ENCODE measurements at places on chromosomes 16 and 17.

DNA sequence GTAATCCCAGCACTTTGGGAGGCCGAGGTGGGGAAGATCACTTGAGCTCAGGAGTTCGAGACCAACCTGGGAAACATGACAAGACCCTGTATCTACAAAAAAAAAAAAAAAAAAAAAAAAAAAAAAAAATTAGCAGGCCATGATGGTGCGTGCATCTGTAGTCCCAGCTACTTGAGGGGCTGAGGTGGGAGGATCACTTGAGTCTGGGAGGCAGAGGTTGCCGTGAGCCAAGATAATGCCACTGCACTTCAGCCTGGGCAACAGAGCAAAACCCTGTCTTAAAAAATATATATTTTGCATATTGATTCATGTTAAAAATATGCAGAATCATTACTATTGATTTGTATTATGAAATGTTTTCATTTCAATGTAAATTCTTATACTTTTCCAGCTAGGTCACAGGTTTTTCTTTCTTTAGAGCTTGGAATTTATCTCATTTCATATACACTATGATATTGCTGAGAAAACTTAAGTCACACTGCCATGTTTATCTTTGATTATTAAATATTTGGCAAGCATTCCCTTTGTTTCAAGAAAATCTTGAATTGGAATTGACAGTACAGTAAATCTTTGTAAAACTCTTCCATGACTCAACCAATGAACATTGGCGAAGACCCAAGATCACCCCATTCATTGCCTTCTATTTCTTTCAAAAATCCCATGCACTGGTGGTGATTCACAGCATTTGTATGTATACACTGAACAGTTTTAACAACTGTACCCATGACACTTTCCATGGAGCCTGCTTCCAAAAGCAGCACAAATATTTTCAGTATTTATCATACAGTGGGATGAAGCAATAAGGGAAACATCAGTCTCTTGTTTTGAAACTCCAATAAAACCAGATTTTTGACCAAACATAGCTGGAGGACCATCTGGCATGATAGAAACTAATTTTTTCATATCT, 83.5 kb upstream of the TNRC6A start:
- DNase-seq, result peak; percentile 99

GRCh38 chr17:81453712-81454111, 58.5 kb downstream of the BAHCC1 start:
- DNase-seq, result no peak

- no peak for DNase-seq
Measured at GRCh38 chr17:57652811-57653210, 92.3 kb downstream of the CCDC182 start.

GRCh38 chr16:67694611-67695010, 24.5 kb downstream of the GFOD2 start:
- DNase-seq, result no peak

DNA sequence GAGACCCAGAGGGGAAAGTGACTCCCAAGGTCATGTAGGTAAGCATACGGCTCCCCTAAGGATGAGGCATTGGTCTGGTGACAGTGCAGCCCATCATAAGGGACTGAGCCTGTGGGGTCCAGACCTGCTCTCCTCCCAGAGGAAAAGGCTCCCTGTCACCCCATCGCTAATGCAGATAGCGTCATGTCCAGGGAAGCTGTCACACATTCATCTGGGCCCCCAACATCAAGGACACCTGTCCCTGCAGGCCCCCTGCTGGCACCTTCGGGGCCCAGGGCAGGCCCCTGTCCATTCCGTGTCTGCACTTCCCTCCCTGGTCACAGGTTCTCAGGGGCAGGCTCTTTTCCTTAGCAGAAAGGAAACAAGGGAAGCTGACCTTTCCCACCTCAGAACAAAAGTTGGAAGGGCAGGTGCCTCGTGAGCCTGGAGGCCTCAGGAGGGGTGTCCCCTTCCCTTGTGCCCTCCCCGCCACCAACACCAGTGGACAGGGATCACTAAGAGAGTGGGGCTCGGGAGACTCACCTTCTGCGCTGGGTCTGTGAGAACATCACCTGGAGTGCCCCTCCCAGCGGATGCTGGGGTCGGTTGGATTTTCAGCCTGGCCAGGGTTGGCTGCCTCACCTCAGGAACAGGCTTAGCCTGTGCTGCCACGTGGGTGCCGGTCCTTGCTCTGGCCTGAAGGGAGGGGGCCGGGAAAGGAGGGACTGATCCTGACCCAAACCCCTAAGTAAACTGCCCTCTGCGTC, 17.3 kb upstream of the LASP1NB start:
- no peak for DNase-seq

DNA sequence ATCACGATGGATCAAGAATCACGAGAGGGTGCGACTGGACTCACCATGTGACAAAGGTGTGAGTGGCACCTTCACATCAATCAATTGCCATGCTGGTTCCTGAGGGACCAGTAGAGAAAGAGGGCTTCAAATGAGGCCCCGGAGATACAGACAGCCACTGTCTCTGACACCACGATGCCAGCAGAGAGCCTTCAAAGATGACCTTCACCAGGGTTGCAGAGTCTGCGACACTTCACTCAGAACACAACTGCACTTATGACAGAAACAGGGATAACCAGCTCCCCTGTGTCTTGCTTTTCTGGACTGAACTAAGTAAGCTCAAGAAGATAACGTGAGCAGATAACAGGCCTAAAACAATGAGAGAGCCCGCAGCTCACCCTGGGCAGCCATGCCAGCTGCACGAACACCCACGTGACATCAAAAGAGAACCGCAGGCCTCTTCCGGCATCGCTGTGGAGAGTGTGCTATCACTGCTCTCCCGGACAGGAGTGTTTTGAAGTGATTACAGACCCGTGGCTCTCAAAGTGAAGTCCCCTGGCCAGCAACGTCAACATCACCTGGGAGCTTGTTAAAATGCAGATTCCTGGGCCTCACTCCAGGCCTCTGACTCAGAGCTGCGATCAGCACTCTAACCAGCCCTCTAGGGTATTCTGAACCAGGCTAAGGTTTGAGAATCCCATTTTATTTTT, 36.4 kb downstream of the KLHDC4 start:
- no peak for DNase-seq

DNA sequence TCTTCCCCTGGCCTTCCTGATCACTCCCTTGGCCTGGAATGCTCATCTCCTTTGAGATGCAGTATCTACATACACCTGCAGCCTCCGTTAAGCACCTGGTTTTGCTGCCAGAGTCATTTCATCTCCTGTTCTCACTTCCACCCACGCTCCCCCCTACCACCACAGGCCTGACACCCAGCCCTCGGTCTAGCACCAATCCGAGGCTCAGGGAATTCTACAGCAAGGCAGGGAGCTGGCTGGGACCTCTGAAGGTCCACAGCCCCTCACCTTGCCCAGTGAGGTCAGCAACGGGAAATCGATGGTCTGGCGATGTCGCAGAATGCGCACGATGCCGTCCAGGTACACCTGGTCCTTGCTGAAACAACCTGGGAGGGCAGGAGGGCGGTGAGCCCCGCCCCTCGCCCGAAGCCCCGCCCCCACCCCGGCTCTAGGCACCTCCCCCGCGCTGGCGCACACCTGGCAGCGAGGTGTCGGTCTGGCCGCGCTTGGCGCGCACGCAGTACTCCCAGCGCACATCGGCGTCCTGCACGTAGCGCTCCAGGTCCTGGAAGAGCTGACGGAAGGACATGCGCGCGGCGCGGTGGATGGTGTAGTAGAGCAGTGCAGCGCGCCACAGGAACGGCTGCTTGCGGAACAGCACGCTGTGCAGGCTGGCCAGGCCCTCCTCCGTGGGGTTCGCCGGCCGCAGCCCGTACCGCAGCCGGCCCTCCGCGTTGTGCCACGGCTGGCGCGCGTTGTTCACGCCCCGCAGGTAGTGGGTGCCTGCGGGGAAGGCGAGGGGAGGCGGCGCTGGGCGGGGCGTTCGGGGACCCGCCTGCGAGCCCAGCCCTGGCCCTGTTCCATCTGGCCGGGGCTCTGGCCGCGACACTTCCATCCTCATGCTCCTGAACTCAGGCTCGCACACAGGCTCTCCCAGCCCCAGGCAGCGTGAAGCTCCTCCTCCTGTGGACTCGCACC, 5.7 kb downstream of the MATCAP1 start:
- no peak for DNase-seq

Data from HCEC 1CT (cell line).